ENCODE measurements at places on chromosomes 7 and 10.

- DNase-seq: no peak
Measured at GRCh38 chr10:57943701-57944100, 324.0 kb downstream of the IPMK start.

DNA sequence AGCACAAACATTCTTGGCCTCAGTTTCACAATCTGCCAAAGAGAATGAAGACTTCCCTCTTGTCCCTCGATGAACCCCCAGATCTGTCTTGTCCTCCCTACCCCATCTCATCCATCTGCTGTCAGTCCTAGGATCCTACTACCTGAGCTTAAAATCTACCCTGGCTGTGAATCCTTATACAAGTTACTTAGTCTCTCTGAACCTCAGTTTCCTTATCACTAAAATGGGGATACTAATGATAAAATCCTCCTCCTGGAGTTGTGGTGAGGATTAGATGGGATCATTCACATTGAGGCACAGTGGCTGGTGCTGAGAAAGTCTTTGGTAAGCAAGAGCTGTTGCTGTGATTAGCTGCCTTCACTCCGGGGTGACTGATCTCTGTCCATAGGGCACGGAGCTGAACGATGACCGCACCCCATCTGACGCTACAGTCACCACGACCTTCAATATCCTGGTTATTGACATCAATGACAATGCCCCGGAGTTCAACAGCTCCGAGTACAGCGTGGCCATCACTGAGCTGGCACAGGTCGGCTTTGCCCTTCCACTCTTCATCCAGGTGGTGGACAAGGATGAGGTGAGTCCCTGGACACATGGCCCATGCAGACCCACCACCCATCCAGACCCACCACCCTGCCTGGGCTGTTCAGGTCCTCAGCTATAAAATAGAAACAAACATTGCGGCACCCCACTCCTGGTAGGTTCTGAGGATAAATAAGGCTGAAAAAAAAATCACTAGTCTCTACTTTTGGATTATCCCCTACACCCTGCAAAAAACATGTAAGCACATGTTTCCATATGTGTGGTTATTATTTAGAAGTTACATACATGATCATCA, 102.5 kb downstream of the C10orf105 start:
- DNase-seq: no peak

DNA sequence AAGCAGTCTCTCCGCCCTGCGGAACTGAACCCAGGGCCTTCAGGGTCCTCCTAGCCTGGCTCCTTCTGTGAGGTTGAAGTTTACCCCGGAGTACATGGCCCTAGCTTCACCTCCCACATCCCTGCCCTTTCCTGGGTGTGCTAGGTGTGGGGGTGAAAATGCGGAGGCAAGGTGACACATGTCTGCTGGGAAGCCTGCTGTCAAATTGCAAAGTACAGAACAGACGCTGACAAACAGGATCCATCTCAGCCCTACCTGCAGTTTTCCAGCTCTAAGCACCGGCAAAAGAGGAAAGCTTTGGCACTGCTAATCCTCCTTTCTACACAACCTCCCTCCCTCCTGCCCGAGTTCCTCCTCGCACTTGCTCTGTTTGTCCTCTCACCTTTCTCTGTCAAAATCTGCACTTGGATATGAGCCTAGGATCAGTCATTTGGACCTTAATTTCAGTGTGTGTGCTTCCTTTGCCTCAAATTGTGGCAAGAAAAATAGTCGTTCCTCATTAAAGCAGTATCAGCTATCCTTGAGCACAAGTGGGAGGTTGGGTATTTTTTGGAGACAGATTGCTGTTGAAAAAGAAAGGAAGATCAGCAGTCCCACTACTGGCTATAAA, 14.4 kb upstream of the GPR15LG start:
- no peak for DNase-seq

DNA sequence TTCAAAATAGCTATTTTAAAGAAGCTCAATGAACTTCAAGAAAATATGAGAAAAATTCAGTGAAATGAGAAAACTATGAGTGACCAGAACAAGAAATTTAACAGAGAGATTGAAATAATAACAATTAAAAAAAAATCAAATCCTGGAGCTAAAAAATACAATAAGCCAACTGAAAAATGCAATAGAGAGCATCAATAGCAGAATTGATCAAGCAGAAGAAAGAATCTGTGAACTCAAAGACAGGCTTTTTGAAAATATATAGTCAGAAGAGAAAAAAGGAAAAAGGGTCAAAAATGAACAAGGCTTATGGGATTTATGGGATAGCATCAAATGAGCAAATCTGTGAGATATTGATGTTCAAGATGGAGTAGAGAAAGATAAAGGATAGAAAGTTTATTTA, 133.0 kb downstream of the OTUD1 start:
- no peak for DNase-seq

- DNase-seq: no peak
Measured at GRCh38 chr7:148609045-148609725, 18.6 kb downstream of the C7orf33 start.

DNA sequence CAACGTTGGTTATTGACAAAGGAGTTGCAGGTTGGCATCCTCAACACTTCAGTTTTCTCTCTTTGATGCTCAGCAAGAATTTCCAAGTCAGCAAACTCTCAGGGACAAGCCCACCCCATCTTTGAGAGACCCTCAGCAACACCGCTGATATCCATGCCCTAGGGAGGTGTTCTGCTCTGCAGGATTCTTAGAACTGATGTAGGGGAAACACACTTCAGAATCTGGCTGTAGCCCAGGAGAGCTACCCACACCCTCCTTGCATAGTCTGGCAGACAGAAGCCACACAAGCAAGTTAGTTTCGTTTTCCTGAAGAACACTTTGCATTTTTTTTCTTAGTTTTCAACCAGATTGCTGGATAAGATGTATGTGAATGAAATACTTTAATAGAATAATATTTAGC, 822 bp downstream of the SAMD9L start:
- no peak for DNase-seq

DNA sequence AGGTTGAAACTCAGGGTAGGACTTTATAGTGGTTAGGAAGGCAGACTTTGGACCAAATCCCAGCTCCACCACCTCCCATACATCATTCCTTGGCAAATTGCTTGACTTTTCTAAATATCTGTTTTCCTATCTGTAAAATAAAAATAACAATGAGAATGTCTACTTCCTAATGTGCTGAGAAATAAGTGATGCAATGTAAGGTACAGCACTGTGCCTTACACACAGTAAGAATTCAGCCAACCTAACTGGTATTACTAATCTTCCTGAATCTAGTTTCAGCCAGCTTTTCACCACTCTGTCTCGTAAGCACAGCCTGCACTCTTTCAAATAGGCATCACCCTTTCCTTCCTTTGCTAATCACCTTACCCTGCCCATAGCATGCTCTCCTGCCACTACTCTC, 9.7 kb downstream of the PRLHR start:
- no peak for DNase-seq

DNA sequence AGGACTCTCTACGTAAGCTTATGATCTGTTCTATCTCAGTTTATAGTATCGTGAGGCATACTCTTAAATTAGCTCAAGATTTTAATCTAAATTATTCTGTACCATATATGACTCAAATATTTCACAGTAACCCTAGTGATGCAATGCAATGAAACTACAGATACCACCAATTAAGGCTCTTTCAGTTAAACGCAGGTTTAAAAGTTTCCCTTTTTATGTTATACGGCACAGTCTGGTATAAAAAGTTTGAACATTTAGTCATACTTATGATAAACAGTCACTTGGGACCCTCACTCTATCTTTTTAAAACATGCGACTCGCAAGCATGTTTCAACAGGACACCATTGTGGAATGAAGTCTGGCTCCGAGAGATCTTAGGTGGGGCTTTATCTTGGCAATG, 107.2 kb downstream of the CDK6 start:
- DNase-seq: no peak

- DNase-seq: no peak
Measured at GRCh38 chr7:55485501-55486191, 86.7 kb downstream of the VOPP1 start.

DNA sequence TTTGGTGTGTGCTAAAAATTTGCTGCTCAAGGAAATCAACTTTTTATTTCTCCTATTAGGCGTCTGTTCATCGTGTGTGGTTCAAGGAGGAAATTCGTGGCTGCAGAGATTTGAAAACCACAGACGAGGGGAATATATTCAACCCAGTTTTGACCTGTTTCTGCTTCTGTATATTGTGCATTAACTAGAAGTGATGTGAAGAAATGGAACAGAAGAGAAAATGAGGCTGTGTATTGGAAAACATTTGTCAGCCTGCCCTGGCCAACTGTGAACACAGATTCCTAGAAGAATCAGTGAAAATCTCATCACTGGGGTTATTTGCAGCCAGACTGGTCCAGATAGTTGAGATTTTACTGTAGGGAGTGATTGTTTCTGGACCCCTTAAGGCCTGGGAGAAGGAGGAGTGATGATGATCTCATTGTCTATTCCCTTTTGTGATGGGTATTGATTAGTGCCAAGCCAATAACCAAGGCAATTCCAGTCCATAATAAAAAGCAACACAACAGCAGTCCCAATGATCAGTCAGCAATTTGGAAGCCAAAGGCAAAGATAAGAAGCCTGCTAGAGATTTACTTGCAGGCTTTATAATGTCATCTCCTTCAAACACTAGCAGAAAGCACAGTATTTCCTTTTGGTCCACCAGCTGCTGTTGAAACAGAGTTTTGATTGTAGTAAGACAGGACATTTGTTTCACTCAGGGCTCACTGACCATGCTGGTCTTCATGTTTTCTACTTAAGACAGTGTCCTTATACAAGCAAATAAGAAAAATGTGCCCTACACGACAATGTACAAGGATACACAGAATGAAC, 339.4 kb downstream of the PRPF18 start:
- DNase-seq: no peak

DNA sequence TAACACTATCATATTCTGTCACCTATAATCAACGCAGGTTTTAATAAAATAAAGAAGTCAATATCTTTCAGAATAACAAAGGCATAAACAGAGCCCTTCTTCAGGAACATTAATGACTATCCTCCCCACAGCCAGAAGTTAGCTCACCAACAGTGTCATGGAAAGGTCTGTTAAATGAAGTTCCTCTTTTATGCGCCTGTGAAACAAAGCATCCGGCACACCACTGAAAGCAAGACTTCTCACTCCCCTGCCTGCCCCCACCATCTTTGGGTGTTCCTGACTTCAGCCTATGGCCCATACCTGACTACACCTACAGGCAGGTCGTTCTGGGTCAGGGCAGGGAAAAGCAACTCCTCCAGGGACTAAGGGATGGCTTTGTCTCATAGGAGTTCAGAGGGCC, 205.4 kb downstream of the FANK1 start:
- no peak for DNase-seq

- DNase-seq: no peak
Measured at GRCh38 chr10:103547391-103547946, 54.0 kb downstream of the NEURL1 start.

DNA sequence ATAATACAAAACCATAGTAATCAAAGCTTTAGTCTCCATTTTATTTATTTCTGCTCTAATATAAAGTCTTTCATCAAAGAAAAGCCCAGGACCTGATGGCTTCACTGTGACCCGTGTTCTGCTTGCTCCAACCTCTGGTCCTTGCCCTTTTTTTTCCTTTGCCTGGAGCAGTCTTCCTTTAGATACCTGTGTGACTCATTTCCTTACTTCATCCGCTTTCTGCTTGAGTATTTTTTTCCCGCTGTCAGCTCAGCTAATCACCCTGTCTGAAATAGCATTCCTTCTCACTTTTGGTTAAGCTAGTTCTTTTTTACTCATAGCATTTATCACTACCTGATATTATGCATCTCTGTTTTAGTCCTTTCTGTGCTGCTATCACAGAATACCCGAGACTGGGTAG, 194.8 kb downstream of the ABCA13 start:
- no peak for DNase-seq

DNA sequence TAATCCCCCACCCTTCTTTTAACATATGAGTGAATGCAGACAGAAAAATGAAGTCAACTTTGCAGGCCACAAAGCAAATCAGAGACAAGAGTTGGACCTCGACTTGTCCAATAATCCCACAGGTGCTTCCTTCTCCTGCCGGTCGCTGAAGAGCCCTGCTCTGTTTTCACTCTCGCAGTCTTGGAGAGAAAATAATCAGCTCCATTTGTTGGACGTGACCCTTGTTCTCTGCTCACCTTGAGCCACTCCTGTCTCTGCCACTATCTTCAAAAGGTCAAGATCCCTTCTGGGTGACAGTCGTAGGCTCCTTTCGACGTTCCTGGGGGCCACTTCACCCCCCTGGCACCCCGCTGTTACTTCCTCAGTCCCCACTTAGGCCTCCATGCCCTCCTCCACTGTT, 2.8 kb upstream of the KLF6 start:
- no peak for DNase-seq

DNA sequence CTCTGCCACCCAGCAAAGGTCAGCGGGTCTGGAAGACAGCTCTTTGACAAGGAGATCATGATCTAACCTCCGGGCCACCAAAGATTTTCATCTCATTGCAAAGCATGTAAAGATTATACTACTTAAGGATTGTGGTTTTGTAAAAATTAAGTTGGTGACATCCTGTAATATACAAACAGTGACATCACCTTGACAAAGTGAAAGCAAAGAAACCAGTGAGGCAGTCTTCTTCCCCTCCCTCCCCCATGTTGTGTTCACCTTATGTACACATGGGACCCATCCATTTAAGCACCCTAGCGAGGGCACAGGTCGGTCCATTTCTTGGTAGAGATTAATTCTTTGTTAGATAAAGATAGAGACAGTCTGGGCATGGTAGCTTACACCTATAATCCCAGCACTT, 3.9 kb downstream of the MDH2 start:
- DNase-seq: no peak

DNA sequence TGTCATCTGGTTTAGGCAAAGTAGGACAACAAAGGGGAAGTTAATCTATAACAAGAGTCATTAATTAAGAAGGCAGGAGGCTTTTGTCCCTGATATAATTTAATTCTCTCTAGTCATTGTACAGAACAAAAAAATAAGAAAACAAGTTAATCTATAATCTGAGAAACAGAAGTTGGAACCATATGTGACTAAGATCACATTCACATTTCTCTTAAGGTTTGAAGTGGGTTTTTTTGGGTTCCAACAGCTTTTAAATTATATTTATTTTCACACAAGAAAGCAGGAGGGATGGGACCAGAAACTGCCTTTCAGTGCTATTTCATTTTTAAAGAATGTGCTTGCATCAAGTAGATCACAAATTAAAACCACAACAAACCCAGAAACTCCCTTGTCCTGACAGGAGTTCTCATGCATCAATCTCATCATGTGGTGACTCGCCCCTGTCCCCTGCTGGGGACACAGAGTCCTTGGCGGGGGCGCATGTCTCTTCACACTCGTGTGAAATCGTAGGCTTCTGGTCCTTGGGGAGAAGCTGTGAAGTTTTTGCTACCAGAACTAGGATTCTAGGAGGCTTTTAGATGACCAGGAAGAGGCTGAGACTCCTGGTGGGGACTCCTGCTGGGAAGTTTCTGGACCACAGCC, 10.1 kb upstream of the OPN4 start:
- DNase-seq: no peak

- DNase-seq: no peak
Measured at GRCh38 chr7:82729172-82730030, 285.8 kb upstream of the CACNA2D1 start.

GRCh38 chr10:96416643-96417042, 57.8 kb upstream of the OPALIN start:
- DNase-seq: no peak

All from stimulated activated CD8-positive, alpha-beta memory T cell treated with anti-CD3 and anti-CD28 coated beads, Interleukin-15, amount 100 ng/mL, for 4 hours (primary cell).